M059J (cell line): ENCODE measurements at places on chromosomes 16 and 17.
A peak's percentile ranks its signal among the peaks of the same experiment; 100 is the strongest.

DNA sequence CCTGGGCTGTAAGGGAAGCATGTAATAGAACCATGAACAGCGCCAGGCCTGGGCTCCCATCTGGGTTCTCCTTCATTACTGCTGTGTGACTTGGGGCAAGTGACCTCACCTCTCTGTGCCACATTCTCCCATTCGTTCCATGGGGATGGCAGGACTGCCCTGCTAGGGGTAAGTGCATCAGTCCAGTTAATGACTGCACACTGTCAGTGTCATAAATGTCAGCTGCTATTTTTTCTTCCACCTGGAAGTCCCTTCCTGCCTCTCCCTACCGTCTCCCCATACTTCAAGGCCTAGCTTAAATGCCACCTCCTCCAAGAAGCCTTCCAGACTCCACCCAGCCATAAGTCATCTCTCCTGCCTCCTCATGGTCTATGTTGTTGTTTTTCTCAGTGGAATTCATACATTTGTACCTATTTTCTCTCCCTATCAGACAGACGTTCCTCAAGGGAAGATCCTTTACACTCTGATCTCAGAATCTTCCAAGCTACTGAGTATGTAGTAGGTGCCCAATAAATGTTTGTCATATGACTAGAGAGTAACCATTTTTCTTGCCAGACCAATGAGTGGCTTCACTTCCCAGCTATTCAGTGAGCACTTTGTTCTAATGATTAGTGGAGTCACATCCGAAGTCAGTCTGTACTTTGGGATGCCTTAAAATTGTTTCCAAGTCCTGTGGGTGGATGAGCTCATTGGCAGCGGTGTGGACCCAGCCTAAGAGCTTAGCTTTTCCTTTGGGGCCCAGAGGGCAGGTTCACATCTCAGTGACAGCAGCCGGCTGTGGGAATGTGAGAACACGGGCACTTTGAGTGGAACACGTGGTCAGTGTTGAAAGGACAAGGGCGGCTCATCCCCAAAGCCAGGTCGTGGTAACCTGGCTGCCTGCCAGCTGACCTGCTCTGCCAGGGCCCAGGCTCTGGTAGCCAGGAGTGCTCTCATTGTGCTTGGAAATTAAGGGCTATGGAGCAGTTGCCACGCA lies 147.5 kb upstream of the GSE1 start:
- peak; percentile 34 for DNase-seq

GRCh38 chr17:50047083-50047482 lies 8.8 kb upstream of the ITGA3 start:
- no peak for DNase-seq

DNA sequence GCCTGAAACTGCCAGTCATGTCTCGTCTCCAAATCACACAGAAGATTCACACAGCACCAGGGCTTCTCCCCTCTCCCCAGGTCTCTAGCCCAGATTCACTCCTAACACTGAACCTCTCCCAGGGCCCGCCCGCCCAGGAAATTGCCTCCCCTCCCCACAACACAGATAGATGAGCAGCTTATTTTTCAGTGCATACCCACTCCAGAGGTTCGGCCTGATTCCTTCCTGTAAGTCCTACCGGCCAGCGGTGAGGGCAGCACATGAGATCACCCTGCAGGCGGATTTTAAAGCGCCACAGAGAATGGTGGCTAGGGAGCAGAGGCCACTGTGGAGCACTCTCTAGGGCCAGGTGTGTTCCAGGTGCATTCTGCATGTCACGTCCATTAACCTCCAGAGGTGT lies 301.8 kb downstream of the IRF8 start:
- no peak for DNase-seq

GRCh38 chr17:80307994-80308691 lies 47.5 kb downstream of the RNF213 start:
- no peak for DNase-seq

- DNase-seq = no peak
These were observed 327.2 kb upstream of the TNRC6C start for GRCh38 chr17:77631307-77631706.

- peak; percentile 20 for DNase-seq
These were observed 14.6 kb downstream of the STH start for GRCh38 chr17:46013502-46014165.

- DNase-seq = no peak
These were observed 13.1 kb downstream of the MPHOSPH6 start for GRCh38 chr16:82156761-82157533.

- no peak for DNase-seq
These were observed 6.5 kb downstream of the ITGAX start for GRCh38 chr16:31361201-31362110.

- DNase-seq = no peak
These were observed 34.0 kb downstream of the TIMM22 start for GRCh38 chr17:1030684-1031532.

GRCh38 chr16:49839017-49839825 lies 16.7 kb downstream of the ZNF423 start:
- DNase-seq = no peak
